ENCODE measurements at places on chromosomes 11 and 22. TPM values are rescaled to one million over a fixed set of nuclear protein-coding genes. Genes with fewer than 3 reads are reported as not detected.

- DNase-seq: no peak
These were observed 5.6 kb downstream of the RGL4 start for GRCh38 chr22:23696326-23696851.

DNA sequence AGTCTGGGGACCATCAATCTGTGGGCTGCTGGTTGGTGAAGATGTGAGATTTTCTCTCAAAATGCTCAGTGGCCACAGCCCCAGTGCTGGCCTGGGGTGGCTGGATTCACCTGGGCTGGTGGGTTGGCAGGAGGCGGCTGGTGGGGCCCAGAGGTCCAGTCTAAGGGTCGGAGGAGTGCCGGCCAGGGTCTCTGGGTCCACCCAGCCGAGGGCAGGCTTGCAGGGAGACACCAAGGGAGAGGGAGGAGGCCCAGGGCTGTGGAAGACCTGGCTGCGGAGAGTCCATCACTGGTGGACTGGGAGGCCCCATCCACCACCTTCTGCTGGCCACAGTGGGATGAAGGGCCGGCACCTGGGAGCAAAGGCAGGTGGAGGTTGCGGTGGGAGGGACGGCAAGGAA is 582 bp upstream of the SHANK3 start:
- DNase-seq: no peak

Gene IGSF9B
- total RNA-seq: 1.6 TPM

DNA sequence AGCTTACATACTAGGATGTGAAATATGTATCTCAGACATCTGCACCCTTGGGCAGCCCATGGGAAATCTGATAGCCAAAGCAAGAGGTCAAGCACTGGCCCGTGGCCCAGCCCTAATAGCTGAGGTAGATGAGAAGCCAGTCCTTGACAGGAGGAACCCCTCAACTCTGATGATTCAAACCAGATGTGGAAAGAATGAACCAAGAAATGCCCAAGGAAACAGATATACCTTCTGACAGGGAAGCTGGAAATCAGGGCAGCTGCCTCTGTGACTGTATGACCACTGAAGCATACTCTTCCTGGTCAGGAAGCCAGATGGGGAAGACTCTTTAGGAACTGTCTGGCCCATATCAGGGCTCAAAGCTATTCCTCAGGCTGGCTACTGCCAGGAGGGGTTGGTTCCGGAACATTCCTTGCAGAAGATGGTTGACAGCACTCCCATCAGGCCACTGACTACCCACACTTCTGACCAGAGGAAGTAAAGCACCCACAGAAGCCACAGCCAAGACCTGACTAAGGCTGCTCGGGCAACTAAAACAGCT is 124.2 kb downstream of the SWAP70 start:
- DNase-seq: no peak

DNA sequence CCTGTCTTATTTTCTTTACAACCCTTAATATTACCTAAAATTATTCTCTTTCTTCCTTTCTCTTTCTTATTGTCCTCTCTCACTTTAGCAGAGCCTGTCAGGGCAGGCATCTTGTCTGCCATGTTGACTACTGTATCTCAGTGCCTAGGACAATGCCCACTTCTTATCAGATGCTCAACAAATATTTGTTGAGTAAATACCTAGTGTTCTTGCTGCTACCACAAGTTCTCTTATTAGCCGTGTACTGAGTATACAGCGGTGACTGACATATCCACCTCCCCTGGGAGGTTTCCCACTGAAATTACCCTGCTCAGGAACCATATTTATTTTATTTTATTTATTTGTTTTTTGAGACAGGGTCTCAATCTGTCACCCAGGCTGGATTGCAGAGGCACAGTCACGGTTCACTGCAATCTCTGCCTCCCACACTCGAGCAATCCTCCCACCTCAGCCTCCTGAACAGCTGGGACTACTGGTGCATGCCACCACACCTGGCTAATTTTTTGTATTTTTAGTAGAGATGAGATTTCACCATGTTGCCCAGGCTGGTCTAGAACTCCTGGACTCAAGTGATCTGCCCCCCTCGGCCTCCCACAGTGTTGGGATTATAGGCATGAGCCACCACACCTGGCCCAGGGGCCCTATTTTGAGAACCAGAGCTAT is 6.7 kb downstream of the HPX start:
- DNase-seq: no peak
